Activated T-cell treated with anti-CD3 and anti-CD28 coated beads for 1 hour (primary cell): ENCODE measurements at places on chromosomes 12 and 14.

DNA sequence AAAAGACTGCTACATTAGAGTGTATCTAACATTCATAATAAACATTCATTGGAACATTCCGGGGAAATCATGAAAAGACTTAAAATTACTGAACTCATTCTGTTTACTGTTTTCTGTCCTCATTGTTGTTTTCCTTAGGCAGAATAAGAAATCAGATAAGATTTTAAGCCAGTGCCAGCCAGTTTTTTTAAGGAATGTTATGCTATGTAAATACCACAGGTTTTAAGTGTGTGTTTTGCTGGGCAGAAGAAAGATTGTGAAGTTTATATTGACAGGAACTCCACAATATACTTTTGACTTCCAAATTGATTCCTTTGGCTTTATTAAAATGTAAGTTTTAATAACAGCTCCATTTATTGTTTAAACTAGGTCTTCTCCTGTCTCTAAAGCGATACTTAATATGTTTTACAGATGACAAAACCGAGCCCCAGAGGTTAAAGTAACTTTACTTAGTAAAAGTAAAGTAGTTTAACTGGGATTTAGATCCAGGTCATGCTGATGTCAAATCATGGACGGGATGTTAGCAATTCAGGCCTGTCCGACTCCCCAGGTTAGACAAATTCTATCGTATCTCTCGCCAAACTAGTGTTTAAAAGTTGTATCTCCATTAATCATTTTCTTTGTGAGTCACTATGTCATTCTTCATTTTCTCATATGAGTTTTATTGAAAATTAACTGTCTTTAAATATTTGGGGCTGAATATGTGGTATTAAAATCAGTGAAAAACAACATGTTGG is 1.7 kb downstream of the LARP4 start:
- no peak for DNase-seq

- no peak for DNase-seq
Measured at GRCh38 chr14:58465421-58465820, 37.9 kb downstream of the KIAA0586 start.

DNA sequence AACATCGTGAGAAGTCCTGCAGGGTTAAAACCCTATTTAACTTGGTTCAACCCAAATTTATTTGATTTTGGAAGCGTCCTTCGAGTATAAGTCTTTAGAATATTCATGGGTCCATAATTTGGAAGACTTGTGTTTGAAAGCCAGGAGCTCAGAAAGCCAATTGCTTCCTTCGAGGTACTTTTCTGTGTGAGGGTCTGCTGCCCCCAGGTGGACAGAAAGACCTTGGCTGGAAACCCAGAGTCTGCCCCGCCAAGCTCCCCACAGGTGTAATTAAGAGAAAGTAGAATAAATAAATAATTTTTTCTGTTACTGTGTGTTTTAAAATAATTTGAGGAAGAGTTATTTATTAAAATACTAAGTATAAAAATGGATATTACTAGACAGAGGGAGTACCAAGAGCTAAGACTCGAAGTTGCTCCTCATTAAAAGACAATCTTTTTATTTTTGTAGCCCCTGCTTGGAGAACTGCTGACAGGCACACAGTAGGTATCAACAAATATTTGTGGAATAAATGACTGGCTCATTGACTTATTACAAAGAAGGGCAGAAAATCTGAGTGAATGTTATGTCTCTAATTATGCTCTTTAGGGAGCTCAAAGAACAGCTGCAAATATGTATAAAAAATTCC is 105.8 kb downstream of the PAH start:
- DNase-seq = no peak

- DNase-seq = no peak
Measured at GRCh38 chr12:126247936-126248335, 1182.7 kb downstream of the AACS start.
